ENCODE measurements at places on chromosomes 4 and X.

GRCh38 chr4:18458465-18458864 lies 436.9 kb upstream of the LCORL start:
- no peak for DNase-seq

DNA sequence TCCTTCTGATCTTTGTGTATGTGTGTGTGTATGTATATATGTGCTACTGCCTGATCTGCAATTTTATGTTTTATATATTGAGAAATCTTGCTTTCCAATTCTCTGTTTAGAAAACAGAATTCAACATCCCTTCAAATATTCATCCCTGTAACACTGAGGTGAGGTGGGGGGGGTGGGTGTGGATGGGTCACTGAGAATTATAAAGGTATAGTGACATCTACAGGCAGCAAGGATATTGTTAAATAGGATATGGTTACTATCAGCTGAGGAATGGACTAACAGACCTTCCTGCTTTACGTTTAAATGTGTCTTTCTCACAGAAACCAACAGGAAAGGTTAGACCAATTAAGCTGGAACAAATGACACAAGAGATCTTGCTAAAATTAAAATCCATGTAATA lies 19.0 kb upstream of the MAGEB2 start:
- DNase-seq: peak; percentile 10

GRCh38 chr4:29540439-29541102 lies 1179.6 kb upstream of the PCDH7 start:
- DNase-seq: no peak

- DNase-seq: peak; percentile 46
These were observed 1.5 kb downstream of the CLCN3 start for GRCh38 chr4:169621731-169622492.

DNA sequence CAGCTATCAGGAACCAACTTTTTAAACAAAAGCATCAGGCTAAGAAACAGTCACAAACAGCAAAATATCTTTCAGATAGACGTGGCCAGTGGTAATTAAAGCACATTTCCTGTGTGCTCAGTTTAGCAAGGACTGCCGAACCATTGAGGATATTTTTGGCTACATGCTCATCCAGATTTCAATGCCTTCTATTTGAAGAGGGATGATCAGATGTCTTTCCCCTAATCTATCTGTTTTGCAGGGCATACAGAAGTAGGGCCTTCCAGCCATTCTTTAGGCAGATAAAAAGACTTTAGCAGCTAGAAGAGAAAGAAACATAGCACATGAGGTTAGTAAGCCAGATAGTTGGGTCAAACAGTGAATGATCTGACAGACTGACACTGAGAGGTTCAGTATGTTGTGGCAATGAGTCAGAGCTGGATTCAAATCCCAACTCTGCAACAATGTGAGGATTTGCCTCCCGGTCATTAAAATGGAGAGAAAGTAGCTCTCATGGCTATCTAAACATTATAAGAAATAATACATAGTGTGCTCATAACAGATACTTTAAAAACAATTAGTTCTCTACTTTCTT lies 100.0 kb upstream of the PRKG2 start:
- DNase-seq: peak; percentile 43

DNA sequence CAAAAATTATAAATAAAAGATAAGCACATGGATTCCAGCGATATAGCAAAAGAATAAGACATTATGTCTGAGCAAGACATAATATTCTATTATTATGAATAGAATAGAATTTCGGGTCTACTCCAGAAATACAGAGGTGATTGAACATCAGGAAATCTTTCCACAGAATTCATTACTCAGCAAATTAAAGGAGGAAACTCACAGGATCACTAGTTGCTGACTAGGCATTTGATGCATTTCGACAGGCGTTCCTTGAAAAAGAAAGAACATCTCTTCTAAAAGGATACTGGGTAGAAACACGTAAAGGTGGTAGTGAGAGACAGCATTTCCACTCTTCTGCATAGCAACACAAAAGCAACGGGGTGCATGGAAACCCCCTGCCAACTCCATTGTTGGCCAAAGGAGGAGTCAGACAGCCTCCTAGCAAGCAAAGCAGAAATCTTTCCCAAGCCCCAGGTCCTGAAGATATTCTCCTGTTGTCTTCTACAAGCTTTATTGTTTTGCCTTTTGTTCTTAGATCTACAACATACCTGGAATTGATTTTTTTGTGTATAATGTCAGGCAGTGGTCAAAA lies 14.3 kb upstream of the PDZD4 start:
- no peak for DNase-seq

- DNase-seq: no peak
These were observed 146.7 kb downstream of the CHIC2 start for GRCh38 chr4:53917729-53918128.

- no peak for DNase-seq
These were observed 930.5 kb downstream of the ADGRL3 start for GRCh38 chr4:62130637-62131036.

- DNase-seq: peak; percentile 57
These were observed 10.5 kb downstream of the PTTG2 start for GRCh38 chr4:37970702-37971101.

Measured in AG08396 (cell line).